ENCODE measurements at places on chromosomes 7 and 10.

DNA sequence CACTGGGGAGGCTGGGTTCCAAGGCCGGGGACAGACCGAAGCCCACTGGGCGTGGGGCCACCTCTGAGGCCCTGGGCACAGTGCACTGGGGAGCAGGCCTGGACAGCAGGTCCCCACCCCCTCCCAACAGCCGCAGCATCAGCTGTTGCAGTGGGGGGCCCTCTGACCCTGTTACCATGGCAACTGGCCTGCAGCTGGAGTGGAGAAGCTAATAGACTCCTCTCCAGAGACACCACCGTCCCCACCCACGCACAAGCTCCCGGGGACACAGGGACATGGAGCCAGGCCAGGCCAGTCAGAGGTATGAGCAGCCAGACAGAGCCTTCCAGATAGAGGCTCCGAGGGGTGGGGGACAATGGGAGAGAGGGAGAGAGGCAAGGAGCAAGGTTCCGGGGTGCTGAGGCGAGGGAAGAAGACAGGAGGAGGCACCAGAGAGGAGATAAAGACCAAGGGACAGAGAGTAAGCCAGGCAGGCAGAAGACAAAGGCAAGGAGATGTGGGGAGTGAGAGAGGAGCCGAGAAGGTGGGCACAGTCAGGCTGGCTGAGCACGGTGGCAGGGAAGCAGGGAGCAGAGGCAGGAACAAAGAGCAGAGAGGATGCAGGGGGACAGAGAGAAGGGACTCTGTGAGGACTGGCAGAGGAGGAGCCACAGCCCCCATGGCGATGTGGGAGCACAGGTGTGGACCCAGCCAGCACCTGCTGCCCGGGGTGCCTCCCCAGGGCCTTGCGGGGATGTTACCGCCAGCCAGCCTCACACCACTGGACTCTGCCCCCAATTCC, 6.7 kb downstream of the KCNH2 start:
- DNase-seq, result no peak

- DNase-seq, result no peak
Observed at GRCh38 chr10:66538908-66539307, 386.9 kb upstream of the LRRTM3 start.

- DNase-seq, result no peak
Observed at GRCh38 chr10:6274040-6274439, 71.3 kb downstream of the PFKFB3 start.

GRCh38 chr10:113228530-113228929, 278.5 kb downstream of the TCF7L2 start:
- peak; percentile 27 for DNase-seq

DNA sequence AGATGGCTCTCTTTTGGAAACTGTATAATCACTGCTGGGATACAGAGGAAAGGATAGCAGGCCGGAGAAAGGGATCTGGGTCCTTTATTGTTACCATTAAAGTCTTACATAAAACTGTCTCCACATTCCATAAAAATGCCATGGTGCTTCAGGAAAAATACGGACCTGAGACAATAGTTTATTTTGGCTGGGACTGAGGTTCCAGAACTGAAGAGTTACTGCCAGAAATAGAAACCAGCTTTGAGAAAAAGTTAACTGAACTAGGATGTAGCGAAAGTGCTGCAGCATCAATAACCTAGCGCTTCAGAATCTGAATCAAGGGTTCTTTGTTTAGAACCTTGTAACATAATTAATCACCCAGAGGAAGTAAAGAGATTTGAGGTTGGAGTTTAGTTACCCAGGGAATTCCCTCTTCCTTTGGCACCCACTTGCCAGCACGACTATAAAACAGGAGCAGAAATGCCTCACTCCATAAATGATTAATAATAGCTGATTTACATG, 38.0 kb downstream of the MEOX2 start:
- DNase-seq, result no peak

GRCh38 chr10:117246997-117247671, 6.2 kb downstream of the SLC18A2 start:
- DNase-seq, result no peak

DNA sequence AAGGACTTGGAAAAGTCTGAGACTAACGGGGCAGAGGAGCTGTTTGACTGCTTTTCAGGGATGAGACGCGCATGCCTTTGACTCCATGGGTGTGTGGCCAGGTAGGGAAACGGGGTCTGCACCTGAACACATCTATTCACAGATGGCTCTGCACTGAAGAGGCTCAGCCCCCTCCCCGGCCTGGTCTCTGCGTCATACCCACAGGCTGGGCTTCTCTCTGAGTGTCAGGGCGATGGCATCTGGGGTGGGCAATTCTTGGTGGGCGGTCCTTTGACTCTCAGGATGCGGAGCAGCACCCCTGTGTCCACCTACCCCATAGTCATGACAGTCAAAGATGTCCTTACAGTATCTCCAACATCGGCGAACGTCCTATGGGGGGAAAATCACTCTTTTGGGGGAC, 23.0 kb downstream of the PFKP start:
- DNase-seq, result no peak

- DNase-seq, result no peak
Observed at GRCh38 chr10:51918884-51919325, 219.5 kb upstream of the CSTF2T start.
